ENCODE measurements at places on chromosomes 12 and 14.
A peak's percentile ranks its signal among the peaks of the same experiment; 100 is the strongest.

DNA sequence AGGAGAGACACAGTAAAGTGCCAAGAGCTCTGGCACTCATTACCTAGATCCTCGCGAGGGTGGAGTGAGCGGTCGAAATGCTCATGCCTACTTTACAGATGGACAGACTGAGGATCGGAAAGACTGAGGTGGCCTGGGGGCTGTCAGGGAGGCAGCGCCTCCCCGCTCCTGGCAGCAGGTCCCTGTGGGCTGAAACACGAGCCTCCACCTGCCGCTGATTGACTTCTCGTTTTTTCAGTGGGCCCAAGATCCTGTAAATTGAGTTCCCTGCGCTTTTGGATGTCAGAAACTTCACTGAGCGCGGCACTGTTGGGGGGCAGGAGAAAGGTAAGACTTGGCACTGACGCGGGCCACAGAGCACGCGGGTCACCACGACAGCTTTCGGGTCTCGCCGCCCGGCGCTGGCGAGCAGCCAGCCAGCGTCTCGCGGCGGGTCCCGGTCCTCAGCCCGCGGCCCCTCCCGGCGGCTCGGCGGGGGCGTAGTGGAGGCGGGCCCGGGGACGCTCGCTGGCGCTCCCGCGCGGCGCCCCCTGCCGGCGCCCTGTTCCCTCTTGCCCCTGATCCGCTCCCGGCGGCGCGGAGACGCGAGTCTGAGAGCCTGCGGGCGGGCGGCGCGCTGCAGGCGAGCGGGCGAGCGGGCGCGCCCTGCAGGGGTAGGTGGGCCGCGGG, 552 bp upstream of the SCN8A start:
- ATAC-seq = peak; percentile 94

GRCh38 chr14:47439953-47440352, 235.5 kb downstream of the MDGA2 start:
- no peak for ATAC-seq

GRCh38 chr12:43556057-43556456, 4.1 kb upstream of the ADAMTS20 start:
- no peak for ATAC-seq

- ATAC-seq = no peak
Observed at GRCh38 chr12:80935111-80935510, 2.6 kb downstream of the LIN7A start.

DNA sequence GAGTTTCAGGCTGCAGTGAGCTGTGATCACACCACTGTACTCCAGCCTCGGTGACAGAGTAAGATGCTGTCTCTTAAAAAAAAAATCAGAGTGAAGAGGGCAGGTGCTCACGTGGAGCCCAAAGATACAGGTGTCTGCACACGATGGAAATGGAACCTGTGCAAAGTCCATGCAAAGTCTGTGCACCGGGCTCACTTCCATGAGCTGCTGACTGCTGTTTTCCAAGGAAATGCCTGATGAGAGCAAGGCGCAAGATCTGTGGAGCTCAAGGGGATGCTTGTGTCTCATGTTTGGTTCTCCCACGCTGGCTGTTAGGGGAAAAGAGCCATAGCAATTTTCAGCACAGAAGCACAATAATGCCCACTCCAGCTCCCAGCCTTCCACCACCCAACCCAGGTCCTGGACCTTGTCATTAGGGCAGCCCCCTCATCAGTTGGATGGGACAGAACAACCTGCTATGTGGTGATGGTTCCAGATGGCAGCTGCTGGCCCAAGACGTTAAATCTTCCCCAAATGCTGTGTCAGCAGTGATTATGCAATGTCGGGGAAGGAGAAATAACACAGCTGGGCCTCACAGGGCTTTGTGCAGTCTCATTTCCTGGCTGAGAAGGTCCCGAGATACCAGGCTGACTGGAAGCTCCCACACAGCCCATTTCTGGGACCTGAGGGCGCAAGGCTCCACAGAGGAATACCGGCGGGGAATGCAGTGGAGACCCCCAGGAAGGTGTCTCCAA, 27.9 kb upstream of the DICER1 start:
- ATAC-seq = no peak

- peak; percentile 56 for ATAC-seq
Observed at GRCh38 chr14:75825147-75825592, 156.6 kb downstream of the TGFB3 start.

GRCh38 chr12:34030591-34030990, 8.3 kb downstream of the ALG10 start:
- ATAC-seq = no peak

DNA sequence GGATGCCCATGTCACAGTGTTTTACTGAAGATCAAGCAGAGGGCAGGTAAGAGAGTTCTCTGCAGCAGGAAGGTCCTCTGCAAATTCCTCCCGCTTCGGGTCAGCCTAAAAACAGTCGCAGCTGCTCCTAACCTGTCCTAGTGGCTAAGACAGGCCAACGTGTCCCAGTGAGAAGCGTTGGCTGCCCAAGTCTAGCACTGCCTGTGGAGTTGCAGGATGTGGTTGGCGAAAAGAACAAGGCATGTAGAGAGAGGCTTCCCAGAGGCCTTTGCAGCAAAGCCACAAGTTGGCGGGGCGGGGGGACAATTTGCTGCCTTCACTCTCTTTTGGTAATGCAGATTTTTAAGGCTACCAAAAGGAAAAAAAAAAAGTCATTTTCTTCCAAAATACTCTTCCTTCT, 340.1 kb downstream of the BCL11B start:
- ATAC-seq = no peak

GRCh38 chr12:48080821-48081220, 25.1 kb downstream of the SENP1 start:
- no peak for ATAC-seq

DNA sequence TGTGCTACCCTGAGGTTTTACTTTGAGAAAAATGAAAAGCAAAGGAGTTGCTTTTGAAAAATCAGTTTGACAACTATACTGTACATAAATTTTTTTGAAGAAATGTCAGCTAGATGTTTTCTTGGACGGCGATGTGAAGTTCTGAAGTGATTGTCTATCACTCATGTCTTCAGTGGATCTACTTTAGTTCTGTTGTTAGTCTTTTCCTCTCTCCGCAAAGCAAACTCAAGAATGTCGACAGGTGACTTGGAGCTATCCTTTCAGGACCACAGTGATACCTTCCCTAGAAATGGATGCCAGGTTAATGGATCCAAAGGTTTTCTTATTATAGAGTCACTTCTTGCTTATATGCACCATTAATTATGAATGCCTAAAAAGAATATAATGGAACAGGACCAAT, 1.2 kb downstream of the PTPRO start:
- no peak for ATAC-seq

DNA sequence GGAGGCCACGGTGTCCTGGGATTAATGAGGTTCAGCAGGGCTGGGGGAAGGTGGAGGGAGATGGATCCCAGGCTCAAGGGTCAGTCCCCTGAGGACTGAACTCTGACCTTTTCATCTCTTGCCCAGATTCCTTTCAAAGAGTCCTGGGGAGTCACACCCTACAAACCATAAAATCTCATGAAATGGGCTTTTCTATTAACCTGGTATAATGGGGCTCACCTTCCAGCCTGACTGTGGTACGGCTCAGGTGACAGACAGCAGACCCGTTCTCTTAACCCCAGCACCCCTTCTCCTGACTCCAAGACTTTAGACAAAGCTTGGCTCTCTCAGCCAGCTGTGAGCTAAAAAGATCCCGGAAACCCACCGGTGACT, 268.2 kb downstream of the ADGRD1 start:
- no peak for ATAC-seq

DNA sequence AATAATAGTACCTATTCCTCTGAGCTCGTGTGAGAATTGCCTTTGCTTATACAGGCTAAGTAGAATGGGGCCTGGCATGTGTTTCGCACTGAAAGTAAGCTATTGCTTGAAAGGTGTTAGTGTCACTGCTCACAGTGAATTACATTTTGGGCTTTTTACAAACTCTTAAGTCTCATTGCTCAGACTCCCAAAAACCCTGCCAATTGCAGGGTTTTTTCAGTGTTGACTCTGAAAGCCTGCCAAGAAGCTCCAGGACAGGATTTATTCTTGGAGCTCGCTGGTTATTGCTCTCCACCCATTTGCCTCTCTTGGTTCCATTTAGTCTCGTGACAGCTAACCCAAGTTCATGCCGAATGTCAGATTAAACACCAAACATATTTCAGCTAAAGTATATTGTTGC, 39.8 kb downstream of the NOPCHAP1 start:
- ATAC-seq = no peak

- no peak for ATAC-seq
Observed at GRCh38 chr14:36105401-36105800, 71.1 kb downstream of the PTCSC3 start.

DNA sequence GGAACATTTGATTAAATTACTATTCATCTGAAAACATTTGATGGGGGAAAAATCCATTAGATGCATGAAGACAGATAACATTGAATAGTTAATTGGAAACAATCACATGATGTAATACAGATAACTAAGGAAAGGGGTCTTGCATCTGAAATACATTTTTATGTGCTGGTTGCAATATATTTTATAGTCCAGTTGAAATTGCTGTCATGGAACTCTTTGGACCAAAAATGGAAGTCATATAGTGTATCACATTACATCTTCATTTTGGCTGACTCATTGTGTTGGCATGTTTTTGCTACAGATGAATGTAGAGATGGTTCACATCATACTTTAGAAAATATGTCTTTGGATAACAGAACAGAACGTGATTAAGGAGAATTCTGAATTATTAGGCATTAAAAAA, 43.0 kb upstream of the GNPNAT1 start:
- ATAC-seq = no peak

DNA sequence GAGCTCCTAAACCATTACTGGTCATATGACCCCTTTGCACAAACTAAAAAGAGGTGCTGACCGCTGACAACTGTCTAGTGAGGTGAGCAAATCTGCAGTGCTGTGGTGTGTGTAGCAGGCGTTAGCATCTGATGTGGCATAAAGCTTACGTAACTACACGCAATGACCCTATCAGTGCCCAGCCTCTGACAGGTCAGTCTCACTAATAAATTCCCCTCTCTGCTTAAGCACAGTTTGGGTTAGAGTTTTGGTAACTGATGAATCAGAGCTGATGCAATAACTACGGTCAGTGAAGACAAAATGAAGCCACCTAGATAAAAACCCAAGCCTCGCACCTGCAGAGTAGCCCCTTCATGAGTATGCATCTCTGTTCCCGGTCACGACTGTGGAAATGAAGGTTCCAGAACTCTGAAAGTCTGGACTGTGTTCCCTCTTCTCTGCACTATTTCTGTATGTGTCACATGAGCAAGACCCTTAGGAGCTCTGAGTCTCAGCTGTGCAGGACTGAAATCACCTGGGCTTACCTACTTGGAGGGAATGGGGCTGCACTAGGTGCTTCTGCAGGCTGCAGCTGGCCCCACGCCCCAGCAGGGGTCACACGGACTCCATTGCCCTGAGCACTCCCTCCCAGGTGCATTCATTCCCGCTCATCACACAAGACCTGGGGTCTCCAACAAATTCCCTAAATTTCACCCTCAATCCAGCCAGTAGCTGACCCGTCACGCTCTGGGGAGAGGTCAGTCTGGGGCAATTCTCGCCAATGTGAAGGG, 54.4 kb downstream of the RIMBP2 start:
- ATAC-seq = no peak

DNA sequence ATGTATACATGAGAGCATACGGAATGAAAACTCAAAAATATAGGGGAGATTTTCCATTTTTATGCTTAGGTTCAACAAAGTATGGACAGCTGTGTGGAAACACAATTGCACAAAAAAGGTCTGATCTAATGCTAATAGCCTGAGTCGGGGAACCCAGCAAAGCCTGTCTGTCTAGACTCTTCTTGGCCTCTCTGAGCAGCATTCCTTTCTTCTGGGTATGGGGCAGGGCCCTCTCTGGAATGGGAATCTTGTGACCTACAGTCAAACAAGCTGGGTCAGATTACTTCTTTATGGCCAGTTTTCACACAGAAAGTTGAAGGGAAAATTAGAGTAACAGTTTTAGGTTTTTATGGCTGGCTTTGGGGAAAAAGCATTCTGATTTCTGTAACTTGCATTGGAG, 534.0 kb upstream of the LMO3 start:
- no peak for ATAC-seq

- ATAC-seq = no peak
Observed at GRCh38 chr14:30349520-30349919, 209.4 kb upstream of the G2E3 start.

DNA sequence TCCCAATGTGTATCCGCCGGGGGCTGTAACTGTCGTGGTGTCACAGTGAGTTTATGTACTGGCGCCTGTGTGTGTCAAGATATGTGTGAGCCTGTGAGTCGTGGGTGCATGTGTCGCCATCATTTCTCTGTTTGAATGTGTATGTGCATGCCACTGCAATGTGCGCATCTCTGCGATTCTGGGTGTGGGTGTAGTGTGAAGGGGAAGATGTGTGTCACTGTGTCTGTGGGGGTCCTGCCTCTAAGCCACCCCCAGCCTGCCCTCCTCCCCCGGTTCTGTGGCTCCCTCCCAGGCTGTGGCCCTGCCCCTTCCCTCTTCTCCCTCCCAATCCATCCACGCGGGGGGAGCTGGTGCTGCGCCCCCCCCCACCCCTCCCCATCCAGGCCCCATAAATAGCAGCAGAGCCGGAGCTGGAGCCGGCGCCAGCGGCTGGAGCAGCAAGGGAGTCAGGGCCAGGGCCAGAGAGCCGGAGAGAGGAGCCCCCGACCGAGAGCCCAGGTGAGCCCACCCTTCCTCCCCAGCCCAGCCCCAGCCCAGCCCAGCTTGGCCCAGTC, at the start of gene CPNE6:
Gene CPNE6, plus strand, starts transcription at position 419 of the 554 bp plus-strand sequence. CDS start 1,375 bp downstream, outside the sequence.
- no peak for ATAC-seq

DNA sequence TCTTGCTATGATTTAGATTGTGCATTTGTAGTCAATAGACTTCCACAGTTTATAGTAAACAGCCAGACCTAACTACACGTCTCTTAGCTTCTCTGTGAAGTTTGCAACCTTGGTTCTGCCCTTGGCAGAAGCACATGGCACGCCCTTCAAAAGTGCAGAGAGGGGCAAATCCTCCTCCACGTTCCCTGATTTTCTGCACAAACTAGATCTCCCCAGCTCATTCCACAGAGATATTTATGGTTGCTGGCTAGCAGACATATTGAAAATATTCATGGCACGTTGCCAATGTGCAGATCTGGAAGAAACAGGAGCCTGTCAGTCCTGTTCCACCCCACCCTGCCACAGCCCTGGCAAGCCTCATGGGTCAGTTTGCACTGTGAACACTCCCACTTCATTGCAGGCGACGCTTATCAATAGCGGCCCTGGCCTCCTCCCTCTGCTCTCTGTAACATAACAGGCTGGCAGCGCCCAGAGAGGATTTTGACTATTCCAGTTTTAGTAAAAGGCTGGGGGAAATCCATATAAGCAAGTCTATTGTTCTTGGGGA, 6.5 kb upstream of the LGALS3 start:
- ATAC-seq = no peak

GRCh38 chr12:75361408-75361807, 26.9 kb downstream of the GLIPR1L1 start:
- ATAC-seq = no peak

- ATAC-seq = peak; percentile 44
Observed at GRCh38 chr12:22880807-22881206, 255.8 kb downstream of the ETNK1 start.

DNA sequence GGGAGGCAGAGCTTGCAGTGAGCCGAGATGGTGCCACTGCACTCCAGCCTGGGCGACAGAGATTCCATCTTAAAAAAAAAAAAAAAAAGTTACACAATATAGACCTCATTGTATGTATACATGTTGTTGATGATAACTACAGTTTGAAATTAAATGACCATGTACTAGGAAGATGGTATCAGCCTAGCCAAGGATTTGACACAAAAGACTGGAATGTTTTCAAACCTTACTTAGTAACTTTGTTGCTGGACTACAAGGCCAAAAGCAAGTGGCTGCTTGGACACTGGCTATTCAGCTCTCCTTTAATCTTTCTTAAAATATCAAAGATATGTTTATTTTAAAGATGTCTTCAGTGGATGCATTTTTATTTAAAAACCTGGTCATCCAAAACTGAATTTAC, 18.9 kb upstream of the NUDT4 start:
- ATAC-seq = no peak

Measured in stimulated activated memory B cell treated with anti-CD40 and anti-IgM and Interleukin-4, amounts not matched to agents 10 μg/mL and 1 μg/mL and 100 μg/mL, for 72 hours (primary cell).